GM18507 (cell line): ENCODE measurements at places on chromosomes 5 and 9.

DNA sequence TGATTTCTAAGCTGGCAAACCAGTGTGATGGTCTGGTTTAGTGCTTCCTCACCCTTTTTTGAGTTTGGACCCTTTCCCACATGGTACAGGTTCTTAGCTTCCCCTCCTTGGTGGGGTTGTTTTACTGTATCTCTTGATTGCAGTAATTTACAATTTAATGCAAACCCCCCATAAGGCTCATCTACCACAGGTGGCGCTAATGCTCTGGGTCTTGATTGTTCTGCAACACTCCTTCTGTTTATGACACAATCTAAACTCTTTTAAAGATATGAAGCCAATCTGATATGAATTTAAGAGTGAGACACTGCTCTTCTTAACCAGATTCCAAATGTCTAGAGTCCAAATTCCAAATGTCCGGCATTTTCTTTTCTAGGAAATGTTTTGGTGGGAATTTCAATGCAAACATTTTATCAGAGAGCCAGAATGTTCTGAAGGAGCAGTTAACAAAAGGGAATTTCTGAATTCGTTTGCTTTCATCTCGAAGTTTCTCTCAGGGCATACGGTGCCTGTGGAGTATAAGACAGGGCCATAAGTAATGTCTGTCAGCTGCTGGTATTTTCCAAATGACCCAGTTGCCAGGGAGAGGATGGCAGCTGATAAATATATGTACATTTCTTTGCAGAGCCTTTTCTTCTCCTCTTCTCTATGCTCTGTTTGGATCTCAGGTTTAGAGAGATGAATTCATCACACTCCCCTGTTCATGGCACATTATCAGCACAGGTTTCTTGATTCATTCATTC lies 246.8 kb downstream of the ARHGAP26 start:
- no peak for DNase-seq

GRCh38 chr5:172159016-172159415 lies 29.0 kb downstream of the STK10 start:
- DNase-seq: no peak

DNA sequence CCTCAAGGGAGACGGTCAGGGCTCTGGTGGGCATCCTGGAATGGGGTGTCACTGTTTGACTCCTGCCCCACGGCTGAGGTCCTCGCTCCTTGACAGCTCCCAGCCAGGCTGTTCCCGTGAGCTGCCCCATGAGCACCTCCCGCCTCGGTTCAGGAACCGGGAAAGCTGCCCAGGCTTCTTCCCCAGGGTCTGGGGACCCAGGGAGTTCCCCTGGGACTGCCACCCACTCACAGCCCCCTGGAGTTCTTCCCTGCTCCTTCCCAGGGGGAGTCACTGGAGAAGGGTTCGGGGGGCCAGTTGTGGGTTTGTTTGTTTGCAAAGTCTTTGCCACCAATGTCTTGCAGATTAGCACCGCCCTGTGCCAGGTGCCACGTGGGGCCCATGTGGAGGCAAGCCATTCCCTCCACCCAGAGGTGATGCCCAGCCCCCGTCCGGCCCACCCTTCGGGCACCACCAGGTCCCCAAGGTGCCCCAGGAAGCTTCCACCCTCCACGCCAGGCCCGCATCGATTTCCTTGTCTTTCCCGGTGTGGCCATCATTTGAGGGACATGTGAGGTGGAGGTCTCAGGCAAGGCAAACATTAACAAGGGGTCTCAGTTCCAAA lies 1.3 kb downstream of the PLPP7 start:
- no peak for DNase-seq

DNA sequence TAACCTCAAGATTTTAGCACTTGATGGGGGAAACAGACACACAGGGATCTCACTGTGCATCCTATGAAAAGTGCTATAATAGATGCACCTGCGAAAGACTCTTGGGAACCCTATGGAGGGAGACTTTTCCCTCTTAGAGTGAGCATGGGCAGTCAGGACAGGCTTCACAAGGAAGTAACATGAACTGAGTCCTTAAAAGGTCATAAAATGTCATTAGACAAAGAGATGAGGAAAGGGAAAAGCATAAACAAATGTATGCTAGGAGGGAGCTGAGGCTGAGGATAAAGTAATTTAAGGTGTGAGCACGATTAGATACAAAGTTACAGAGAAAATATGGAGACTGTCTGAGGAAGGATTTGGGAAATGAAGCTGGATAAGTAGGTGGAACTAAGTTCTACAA lies 60.6 kb upstream of the MIER3 start:
- no peak for DNase-seq

GRCh38 chr5:163869581-163869980 lies 364.2 kb downstream of the MAT2B start:
- no peak for DNase-seq

DNA sequence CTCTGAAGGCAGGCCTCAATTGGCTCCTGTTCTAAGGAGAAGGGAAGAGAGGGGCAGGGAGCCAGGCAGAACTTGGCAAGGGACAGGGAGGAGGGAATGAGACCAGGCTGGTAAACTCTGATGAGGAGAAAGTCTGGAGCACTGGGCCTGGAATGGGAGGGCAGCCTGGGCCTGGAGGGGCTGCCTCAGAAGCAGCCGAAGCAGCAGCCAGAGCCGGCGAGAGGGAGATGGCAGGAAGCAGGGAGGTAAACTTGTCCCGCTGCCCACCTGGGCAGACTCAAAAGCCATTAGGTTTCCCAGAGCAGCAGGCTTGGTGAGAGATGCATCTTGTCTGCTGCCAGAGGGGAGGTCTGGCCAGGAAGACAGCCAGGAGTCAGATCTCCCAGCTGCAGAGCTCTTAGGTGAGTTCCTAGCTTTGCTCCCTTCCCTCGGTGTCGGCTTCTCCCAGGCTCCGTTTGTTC lies 37.0 kb upstream of the CRB2 start:
- no peak for DNase-seq

DNA sequence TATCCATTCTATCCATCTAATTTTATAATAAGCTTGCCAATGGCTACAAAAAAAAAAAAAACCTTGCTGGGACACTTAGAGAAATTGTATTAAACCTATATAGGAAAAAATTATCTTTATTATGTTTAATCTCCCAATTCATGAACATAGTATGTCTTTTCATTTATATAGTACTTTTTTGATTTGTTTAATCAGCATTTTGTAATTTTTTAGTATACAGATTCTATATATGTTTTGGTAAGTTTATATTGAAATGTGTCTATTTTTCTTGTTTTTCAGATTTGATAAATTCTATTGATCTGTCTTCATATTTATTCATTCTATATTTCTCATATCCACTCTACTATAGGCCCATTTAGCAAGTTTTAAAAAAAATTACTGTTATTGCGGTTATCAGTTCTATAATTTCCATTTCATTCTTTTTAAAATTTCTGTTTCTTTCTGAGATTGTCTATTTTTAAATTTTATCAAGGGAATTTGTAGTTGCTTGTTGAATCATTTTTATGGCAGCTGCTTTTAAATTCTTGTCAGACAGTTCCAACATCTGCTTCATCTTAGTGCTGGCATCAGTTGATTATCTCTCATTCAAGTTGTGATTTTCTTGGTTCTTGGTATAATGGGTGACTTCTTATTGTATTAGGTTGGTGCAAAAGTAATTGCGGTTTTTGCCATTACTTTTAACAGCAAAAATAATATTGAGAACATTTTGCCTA lies 170.1 kb upstream of the S1PR3 start:
- no peak for DNase-seq

DNA sequence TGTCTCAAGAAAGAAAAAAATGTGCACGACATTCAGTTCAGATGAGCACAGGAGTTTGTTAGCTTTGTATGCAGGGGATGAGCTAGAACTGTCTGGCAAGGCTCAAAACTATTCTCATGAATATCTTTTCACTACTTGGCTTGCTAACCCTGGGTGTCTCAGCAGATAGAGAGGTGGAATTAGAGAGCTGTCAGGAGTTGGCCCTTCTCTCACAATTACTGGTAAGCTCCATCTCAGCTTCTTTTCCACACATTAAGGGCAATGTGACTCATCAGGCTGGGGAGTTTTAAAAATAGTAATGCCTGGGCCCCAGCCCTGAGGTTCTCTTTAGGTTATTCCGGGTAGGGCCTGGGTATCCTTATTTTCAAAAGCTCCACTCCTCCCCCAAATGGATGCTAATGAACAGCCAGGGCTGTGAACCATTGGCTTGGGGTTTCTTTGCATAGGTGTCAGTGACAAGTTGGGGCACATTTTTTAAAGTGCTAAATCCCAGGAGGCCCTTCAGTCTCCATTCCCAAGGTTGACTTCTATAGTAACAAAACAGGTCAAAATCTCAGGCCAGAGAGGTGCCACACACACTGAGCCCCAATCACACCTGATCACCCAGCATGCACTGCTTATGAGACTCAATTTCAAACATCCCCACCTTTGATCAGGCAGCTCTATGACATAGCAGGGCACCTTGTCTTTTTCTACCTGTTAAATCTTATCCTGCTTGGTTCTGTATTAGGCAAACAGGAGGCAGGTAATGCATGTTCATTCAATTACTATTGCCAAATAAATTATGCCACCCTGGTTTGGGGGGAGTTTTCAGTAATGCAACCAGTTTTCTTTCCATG lies 239.7 kb upstream of the DAP start:
- DNase-seq: no peak

DNA sequence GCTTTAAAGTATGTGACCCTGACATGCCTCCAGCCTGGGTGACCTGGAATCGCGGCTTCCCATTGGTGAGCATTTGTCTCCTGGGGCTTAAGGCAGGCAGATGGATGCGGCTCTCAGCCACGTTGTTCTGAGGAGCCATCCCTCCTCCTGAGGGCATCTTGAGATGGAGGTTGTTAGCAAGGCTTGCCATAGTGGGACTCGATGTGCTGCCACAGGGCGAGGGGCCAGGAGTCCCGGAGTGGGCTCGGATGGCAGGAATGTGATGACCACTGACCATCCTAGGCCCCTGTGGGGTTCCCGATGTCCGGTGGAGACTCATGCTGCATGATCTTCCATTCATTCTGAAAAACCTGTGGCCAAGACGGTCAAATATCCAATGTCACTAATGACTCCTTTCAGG lies 13.8 kb downstream of the GLIS3 start:
- DNase-seq: no peak

- DNase-seq: no peak
Observed at GRCh38 chr5:124948062-124948753, 201.8 kb upstream of the ZNF608 start.

GRCh38 chr5:50562694-50563093 lies 103.7 kb upstream of the PARP8 start:
- DNase-seq: no peak

DNA sequence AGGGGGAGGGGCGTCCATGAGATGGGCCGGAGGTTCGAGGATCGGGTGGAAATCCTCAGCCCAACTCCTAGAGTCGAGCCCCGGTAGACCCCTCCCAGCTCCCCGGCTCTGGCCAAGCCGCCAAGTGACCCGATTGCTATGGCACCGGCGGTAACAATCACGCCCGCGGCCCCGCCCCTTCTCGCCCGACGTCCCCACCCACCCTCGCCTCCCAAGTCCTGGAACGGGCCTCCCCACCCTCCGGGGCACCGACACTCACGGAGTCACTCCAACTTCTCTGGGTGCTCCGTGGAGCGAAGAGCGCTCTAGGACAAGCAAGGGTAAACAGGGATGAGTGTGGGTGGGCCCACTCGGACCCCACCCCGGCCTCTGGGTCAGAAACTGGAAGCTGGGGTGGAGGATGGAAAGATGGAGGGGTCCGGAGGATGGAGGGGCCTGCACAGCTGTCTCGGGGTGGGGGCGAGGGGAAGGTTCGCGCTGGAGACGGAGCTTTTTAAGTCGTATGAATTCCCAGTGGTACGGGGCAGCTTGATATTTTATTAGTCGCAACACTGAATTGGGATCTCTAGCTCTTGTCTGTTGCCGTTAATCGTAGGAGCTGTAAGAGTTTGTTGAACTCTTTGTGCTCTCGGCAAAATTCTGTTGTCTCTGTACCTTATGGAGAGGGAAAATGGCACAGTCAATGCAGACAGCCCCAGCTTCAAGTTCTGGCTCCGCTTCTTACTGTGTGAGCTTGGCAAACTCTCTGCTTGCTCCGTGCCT lies at the start of gene SPACA9:
Gene SPACA9, plus strand, starts transcription at position 204 of the 762 bp plus-strand sequence. CDS start 5,050 bp downstream, outside the sequence.
- peak; percentile 30 for DNase-seq

DNA sequence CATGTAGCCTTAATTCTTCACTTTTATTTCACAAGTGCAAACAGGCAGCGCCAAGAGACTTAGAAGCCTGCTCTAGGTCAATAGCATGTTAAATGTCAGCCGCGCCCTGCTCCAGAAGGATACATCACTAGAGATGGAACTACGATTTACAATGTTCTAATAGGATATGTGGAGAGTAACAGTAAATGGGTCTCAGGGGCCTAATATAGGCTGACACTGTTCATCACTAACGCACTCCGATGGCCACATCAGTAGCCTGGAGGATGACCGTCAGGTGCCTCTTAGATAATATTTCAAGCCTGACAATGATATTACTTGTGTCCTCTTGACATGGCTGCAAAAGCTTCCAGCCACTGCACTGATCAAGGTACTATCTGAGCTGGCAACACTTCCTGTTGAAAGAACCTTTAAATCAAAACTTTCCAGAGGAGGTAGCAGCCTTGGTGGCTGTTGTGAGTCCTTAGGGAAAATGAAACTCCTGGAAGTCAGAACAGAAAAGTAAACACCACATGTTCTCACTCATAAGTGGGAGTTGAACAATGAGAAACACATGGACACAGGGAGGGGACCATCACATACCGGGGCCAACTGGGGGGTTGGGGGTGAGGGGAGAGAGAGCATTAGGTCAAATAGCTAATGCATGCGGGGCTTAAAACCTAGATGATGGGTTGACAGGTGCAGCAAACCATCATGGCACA lies 35.0 kb downstream of the PTTG1 start:
- no peak for DNase-seq

GRCh38 chr9:115182264-115182663 lies 64.3 kb upstream of the TNC start:
- DNase-seq: no peak

DNA sequence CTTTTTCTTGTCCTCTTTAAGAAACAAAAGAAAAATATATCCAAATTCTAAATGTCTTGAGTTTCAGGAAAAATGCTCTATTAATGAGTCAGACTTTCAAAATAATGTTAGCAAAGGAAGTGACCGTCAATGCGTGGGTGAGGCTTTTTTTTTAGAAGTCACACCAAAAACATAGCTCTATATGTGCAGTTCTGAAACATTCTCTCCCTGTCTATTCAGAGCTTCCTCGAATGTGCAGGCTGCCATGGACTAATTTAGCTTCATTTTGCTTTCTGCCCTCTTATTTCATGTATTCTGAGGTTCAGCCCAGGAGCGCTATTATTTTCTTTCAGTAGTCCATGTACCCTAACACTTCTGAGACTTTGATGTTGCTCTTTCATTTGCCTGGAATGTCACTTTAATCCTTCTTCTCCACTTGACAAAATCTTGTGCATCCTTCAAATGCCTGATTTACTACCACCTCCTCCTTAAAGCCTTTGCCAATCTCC lies 72.5 kb upstream of the RASA1 start:
- no peak for DNase-seq

DNA sequence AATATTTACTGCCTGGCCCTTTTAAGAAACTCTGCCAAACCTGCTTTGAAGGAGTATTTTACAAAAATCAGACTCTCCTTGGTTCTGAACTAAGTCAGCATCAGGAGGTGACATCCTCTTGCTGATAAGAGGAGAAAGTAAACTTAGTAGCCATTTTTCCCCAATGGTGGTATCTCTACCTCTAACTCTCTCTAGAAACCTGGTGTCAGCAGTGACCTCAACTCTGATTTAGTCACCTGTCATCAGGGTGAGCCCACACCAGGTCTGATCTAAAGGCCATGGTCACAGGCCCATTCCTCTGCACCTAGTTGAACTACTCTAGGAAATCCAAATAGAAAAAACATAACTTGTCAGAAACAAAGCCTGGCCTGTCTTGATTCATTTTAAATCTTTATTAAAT lies 4.2 kb downstream of the CARNMT1 start:
- no peak for DNase-seq

- DNase-seq: no peak
Observed at GRCh38 chr9:85230081-85230480, 511.7 kb downstream of the AGTPBP1 start.

GRCh38 chr9:70257991-70258691 lies 637 bp upstream of the SMC5 start:
- DNase-seq: no peak
